ENCODE measurements at places on chromosomes 2 and 18.
A peak's percentile ranks its signal among the peaks of the same experiment; 100 is the strongest.

DNA sequence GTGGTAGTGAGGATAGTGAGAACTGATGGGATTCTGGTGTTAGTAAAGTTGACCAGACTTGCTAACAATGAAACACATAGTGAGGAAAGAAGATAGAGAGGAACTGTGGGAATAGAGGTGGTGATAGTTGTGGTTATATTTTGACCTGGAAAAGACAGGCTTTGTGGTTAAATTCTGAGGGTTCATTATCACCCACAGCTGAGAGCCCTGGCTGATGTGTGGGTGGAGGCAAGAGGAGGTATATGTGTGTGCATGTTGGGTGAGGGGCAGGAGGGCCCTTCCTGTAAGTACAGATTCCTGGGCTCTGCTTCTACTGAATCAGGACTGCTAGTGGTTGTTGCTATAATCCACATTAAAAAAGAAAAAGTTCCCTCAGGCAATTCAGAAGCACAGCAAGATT lies 26.2 kb upstream of the TMEM163 start:
- DNase-seq, result peak; percentile 43

DNA sequence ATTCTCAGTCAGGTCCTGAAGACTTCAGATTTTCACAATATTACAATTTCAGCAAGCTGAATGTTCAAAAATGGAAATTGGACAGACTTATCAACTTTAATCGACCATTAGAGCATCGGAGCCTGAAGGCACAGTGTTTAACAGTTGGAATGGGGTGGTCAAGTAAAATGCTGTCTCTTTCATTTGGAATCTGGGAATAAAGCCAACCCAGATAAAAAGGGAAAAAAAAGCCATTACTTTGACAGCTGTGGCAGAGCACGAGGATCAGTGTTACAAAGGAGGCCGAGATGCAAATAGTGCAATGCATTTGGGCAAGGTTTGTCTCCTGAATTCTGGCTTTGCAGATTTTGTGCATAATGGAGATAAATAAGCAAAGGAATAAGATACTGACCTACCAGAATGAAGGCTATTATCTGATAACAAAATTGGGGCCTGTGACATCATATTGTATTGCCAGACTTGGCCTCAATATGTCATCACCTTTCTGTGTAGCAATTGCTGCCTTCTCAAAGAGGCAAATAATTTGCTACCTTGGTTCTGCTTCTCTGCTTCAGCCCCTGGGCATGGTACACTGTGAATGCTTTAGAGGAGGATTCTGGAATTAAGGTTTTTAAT lies 277.5 kb upstream of the KLHL29 start:
- DNase-seq, result no peak

- DNase-seq, result no peak
These were observed 11.7 kb upstream of the CCDC74B start for GRCh38 chr2:130156624-130157004.

DNA sequence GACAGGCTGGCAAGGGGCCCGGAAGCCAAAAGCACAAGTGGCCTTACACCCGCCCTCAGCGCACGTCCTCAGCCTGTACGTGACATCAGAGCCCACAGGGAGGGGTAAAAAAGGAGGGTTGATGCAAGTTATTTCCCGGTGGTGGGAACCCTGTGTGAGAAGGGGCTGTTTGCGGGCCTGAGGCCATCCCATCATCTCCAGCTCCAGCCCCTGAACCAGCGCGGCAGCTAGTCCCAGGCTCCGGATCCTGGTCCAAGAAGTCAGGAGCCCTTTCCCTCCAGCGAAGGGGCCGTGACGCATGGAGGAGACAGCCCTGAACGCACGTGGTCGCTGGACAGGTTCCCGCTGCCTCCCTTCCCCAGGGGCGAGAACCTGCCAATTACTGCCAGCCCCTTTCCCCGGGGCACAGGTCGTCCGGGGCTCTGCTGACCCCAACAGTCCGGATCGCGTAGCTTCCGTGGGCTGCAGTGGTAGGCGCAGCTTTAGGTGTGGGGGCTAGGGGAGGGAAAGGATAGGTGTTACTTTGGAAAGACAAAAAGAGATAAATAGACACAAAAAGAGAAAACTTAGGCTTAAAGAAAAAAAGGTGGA lies 1.3 kb upstream of the LRP2 start:
- DNase-seq, result peak; percentile 62

DNA sequence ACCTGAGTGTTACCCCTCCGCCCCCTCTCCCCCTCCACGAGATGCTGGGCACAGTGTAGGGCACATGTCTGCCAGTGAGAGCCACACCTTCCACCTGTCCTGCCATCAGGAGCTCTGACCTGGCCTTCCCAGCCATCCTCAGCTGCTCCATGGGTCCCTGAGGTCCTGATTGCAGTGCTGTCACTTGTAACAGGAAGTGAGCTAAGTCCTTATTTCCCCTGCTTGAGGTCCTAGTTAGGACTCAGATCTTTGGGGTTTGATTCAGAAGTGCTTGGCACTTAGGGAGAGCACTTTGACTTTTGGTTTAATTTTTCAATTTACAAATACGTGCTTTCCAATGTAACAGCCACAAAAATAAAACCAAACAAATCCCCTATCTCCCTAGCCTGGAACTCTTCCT lies 125.5 kb downstream of the WDSUB1 start:
- no peak for DNase-seq

GRCh38 chr2:214077727-214078126 lies 333.1 kb upstream of the VWC2L start:
- DNase-seq, result no peak

- DNase-seq, result peak; percentile 33
These were observed 112.0 kb downstream of the QPCT start for GRCh38 chr2:37456479-37456878.

DNA sequence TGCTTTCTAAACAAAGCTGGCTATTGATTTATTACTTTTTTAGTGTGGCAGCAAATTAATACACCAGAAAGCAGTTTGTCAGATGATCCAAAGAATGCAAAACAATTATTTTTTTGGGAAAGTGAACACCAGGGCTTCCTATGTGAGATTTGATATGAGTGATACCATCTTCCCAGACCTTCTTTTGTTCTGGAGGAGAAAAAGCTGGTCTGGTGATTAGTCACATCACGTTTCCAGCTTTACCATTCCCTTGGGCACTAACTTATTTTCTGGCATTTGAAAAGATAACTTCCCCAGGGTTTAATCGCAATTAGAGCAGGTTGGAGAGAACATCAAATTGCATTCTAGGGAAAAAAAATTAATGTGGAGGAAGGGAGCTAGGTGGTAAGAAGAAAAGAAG lies 182.9 kb upstream of the TANK start:
- DNase-seq, result no peak

DNA sequence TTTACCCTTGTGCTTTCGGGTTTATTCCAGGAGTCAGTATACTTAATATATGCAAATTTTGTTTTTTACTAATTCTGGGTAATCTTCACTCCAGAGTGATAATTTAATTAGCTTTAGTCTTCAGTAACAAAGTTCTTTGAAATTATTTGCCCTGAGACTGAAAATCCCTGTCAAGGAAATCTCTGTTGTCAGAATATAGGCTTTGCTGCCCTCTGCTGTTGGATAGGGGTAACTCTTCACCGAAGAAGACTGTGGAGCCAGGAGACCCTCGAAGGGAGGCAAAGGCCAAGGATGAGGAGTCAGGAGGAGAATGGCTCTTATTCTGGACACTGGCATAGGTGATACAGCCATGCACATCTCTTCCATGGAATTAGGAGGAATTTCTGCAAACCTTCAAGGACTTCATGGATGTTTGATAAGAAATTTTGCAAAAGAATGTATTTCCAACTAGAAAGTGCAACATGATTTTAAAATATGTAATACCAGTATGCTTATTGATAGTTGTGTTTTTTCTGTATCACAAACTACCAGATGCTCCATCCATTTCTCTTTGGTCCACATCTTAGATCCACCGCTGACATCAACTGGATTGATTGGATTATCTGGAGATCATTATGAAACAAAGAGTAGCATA lies 182.3 kb downstream of the RDH14 start:
- DNase-seq, result peak; percentile 67

DNA sequence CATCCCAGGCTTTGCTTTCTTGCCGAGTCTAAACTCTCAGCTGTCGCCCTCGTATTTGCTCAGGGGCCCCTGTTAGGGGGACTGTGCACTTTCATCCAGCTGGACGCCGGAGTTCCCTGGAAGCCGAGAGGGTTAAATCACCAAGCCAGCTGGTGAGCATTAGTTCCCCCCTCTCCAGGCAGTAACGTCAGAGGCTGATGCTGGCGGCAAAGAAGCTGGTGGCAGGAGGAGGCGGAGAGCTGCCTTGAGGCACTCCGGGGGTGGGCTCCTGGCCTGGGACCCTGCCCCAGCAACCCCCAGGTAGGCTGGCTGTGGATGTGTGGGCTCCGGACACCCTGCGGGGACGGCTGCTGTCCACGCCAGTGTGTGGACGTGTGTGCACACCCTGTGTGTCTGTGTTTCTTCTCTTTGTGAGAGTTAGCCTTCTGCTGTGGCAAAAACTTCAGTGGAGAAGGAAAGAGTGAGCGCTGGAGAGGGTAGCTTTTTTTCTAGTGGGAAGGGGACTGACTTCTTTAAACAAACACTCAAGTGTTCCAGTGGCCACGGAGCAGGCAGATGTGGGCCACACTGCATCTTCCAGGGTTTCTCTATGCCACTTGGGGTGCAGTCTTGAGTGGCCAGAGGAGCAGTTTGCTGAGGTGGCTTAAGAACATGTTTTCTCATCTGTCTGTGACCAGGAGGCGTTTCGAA lies 84.7 kb downstream of the GLI2 start:
- no peak for DNase-seq

DNA sequence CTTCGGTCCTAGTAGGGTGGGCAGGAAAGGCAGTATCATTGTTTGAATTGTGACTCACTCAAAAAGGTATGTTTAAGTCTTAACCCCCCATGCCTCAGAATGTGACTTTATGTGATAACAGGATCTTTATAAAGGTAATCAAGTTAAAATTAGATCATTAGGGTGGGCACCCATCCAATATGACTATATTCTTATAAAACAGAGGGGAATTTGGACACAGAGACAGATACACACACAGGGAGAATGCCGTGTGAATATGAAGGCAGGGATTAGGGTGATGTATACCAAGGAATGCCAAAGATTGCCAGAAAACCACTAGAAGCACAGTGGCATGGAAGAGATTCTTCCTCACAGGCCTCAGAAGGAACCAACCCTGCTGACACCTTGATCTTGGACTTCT lies 281.8 kb downstream of the CLIP4 start:
- no peak for DNase-seq

DNA sequence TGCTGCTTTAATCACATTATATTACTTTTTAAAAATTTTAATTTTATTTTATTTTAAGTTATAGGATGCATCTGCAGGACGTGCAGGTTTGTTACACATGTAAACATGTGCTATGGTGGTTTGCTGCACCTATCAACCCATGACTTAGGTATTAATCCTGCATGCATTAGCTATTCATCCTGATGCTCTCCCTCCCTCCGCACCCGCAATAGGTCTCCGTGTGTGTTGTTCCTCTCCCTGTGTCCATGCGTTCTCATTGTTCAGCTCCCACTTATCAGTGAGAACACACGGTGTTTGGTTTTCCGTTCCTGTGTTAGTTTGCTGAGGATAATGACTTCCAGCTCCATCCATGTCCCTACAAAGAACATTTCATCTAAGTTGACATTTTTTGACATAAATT lies 283.2 kb downstream of the CYRIA start:
- DNase-seq, result no peak

DNA sequence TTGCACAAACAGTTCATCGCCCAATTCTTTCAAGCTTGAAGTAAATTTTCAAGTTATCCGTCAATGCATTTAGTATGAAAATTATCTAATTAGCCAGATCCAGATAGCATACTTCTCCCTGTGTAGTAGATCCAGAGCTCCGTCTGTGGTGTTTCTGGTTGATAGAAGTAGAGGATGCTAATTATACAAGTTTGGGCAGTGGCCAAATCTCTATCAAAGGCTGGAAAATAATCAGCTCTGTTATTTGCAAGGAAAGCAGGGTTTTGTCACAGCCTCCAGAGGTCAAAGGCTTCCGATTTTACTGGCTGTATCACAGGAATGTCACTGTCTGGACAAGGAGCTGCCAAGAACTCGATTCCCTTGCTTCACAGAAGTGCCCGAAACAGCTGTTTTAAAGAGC lies 28.6 kb downstream of the LRRC30 start:
- DNase-seq, result no peak

- no peak for DNase-seq
These were observed 28.7 kb downstream of the MGAT4A start for GRCh38 chr2:98702127-98702802.

GRCh38 chr2:13067508-13067907 lies 350.8 kb downstream of the TRIB2 start:
- no peak for DNase-seq

DNA sequence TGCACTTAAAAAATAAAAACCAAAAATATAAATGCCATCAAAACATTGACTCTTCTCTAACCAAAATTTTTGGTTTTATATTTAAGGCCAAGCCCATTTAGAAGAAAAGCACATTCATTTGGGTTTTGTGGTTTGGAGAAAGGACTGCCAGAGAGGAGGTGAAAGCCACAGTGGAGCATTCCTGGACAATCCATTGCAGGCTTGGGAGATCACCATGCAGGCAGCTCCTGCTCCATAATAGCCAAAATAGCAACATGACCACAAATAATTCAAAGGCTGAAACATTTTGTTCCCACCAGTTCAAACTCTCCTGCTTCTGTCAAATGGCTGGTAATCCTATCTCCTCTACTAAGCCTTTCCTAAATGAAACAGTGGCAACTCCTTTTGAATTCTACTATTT lies 73.5 kb downstream of the GALNT3 start:
- no peak for DNase-seq

DNA sequence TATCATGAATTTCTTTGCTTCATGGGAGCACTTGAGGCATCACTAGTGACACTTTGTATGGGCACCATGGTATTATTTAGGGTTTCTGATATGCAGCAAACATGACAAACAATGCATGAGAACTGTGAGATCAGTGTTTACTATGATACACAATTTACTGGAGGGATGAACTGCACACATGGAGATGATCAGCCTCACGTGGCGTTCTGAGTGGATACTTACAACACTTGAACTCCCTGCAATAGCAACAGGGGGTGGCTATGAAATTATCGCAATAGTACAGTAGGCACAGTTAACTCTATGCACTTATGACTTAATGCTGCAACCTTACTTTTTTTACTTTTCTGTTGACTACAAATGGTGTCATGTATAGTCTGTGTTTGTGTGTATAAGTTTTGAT lies 18.5 kb upstream of the UGT1A8 start:
- DNase-seq, result no peak

DNA sequence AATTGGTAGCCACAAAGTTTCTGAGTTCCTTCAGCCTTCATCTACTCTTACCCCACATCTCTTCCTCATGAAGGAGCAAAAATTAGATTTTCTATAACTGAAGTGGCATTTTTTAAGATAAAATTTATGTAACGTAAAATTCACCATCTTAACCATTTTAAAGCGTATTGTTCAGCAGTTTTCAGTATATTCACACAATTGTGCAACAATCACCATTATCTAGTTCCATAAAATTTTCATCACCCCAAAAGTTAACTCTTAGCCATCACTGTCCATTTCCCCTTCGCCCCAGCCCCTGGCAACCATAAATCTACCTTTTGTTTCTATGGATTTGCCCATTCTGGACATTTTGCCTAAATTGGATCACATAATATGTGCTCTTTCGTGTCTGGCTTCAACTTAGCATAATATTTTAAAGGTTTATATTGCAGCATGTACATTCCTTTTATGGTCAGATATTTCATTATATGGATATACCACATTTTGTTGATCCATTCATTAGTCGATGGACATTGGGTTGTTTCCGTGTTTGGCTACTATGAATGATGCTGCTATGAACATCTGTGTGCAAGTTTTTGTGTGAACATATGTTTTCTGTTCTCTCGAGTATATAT lies 44.6 kb downstream of the ATIC start:
- DNase-seq, result no peak

- peak; percentile 11 for DNase-seq
These were observed at the start of gene CYP27C1 for GRCh38 chr2:127220102-127220767. Gene CYP27C1, minus strand, starts transcription at chr2:127220299. Its CDS starts 29 bp downstream, at chr2:127220270.

GRCh38 chr2:231795525-231796327 lies 9.5 kb downstream of the COPS7B start:
- peak; percentile 67 for DNase-seq
